ENCODE measurements at places on chromosomes 2 and 18.

DNA sequence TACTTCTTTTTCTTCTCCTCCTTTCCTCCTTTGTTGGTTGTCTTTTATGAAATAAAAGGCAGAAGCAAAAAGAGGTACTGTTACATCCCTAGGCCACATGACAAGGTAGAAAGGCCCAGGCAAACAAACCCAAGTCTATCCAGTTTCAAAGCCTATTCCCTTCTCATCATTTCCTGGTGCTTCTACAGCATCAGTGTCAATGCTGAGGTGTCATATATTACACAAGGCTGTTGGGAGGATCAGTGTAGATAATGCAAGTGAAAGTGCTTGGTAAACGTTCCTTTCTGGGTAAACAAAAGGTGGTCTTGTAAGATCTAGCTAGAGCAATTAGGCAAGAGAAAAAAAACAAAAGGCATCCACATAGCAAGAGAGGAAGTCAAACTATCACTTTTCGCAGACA lies 64.9 kb downstream of the EVA1A start:
- DNase-seq, result no peak

DNA sequence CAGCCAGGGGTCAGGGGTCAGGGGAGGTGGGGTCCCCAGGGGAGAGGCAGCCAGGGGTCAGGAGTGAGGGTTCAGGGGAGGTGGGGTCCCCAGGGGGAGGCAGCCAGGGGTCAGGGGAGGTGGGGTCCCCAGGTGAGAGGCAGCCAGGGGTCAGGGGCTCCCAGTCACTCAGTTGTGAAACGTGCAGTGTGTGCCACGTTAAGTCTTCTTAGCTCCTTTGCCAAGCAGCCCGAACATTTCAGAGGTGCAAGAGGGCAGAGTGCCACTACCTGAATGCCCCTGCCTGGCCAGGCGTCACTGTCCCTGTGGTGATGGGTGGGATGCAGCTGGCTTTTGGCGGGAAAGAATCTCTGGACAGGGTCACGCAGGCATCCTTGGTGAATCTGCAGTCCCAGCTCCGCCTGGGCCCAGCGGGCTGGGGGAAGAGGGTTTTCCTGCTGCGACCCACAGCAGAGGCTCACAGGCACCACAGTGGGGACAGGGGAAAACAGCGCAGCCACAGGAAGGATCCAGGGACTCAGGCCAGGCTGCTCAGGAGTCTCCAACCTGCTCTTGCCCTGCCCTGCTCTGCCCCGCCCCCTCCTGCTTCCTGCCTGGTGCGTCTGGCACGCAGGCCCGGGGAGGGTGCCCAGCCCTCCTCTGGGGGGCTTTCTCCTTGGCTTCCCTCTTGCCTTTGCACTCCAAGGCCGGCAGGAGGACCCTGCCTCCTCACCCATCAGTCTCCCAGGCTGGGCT lies 188.3 kb downstream of the TWIST2 start:
- DNase-seq, result no peak

GRCh38 chr18:10524507-10525370 lies 1.1 kb upstream of the NAPG start:
- no peak for DNase-seq

GRCh38 chr18:36856815-36857214 lies 27.9 kb downstream of the KIAA1328 start:
- DNase-seq, result no peak

DNA sequence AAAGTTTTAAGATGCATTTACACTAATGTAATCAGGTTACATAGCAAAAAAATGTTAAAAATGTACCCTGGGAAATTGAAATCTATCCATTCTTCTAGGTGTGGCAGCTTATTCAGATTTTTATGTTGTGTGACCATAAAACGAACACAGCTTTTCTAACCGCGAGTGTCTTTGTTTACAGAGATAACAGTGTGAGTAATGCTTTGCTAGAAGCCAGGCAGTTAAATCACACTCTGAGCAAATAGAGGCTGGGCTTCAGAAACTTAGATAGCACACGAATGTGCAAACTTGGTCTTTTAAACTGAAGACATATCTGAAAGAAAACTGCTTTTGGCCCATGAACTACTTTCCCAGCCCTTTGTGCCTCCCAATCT lies 116.1 kb downstream of the SPTBN1 start:
- peak; percentile 40 for DNase-seq

GRCh38 chr18:24386681-24387080 lies 10.9 kb downstream of the OSBPL1A start:
- no peak for DNase-seq

GRCh38 chr18:48631851-48632250 lies 93.0 kb downstream of the CTIF start:
- DNase-seq, result no peak

DNA sequence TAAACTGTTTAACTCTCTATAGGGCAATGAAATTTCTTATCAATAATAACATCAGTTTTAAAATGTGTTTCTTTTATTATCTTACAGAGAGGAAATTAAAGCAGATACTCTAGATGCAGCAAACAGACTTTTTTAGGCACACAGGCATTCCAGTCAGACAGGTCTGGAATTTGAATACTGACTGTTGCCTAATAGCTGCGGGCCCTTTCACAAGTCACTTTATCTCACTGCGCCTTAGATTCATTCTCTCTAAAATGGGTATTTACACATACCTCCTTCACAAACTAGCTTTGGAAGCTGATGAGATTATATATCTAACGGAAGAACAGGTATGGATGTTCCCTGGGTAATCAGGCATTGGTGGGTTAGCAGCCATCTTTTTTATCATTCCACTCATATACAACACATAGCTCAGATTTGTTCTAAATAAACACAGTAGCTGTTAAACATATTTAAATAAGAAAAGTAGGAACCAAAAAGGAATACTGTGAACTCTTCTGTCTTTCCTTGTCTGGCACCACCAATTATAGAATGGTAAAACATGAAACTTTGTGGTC lies 104.2 kb downstream of the LRP2 start:
- DNase-seq, result no peak

DNA sequence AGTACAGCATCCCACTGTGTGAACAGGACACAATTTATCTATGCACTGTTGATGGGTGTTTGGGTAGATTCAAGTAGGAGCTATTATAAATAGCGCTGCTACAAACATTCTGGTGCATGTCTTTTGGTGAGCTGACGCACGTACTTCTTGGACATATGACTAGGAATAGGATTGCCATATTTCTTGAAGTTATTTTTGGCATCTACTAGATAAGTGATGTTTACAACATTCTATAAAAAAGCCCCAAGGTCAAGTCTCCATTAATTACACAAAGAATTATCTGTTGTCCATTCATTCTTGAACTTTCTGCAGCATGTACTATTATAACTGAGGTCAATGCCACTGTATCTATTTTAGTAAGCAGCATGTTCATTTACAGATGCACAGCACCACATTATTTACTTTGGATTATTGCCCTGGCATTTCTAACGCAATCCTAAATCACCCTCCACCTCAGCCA lies 225.5 kb upstream of the TMEM200C start:
- DNase-seq, result no peak

- no peak for DNase-seq
These were observed 60.4 kb upstream of the GAREM1 start for GRCh38 chr18:32530947-32531651.

- no peak for DNase-seq
These were observed 61.8 kb downstream of the COX7A2L start for GRCh38 chr2:42298996-42299754.

DNA sequence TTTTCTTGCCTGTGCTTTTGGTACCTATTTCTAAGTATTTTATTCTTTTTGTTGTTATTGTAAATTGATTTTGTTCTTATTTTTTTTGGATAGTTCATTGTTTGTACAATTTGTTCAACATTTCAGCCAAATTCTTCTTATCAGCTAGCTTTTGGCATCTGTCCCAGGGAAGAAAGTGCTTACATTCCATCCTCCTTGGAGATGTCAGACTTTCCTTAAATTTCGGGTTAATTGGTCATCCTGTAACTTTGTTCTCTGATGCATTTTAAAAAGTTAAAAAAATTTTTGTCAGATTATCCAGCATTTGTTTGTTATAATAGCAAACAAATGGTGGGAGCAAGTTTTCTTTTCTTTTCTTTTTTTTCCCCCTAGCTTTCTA lies 60.3 kb downstream of the PTH2R start:
- DNase-seq, result no peak

DNA sequence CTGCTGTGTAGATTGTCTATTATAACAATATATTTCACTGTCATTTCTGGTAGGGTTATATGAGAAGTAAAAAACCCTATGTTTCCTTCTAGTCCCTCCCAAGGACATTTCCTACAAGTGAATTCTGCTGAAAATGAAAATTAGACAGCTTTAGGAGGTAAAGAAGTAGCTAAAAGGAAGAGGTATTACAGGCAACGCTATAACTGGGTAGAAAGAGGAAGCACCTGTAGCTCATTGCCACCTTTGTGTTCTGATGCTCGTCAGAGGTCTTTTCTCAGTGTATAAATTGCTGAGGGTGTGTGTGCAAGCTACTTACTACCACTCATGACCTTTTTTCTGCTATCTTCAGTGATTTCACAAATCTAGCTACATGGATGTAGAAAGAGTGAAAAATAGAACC lies 1.4 kb downstream of the DNAJC10 start:
- peak; percentile 16 for DNase-seq

DNA sequence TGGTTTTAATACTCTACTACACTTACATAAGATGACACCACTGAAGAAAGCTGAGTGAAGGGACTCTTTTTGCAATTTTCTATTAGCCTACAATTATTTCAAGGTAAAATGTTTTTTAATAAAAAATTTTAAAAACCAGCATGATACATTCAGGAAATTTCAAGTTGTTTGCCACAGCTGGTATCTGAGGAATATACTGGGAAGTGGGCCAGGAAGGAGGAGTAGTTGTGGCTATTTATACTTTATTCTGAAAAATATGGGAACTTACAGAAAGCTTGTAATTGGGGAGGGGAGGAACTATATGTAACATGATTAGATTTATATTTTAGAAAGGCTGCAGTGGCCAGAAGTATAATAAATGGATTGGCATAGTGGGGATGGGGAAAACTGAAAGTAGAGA lies 40.8 kb downstream of the WDR35 start:
- no peak for DNase-seq

DNA sequence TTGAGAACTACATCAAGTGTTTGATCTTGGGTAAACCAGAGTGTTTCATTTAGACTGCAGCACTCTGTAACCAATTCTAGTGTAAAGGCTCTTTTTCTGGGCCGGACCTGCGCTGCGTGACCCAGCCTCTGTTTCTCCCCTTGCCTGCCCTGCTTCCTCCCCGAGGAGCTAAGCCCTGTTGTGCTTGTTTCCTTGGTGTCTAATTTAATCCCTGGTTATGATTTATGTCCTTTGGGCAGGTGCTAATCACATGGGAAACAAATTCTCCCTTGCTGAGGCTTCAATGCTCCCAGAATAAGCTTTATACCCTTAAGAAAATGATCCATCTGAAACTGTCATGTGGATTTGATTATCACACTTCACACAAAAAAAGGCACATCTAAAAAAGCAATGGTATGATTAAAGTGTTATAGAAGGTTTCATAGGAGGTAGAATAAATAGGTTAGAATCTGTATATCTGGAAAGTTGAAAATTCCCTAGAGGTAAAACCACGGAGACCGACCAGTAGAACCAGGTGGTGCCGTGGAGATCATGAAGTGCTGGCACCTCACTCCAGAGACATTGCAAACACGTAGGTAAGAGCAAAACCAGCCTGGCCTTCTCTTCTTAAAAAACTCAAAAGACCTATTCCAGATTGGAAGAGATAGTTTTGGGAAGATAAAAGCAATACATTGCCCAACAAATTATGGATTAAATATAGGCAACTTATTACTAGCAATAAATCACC lies 31.0 kb upstream of the SLC9A2 start:
- DNase-seq, result no peak

- DNase-seq, result no peak
These were observed 44.1 kb upstream of the ACKR3 start for GRCh38 chr2:236525411-236525997.

DNA sequence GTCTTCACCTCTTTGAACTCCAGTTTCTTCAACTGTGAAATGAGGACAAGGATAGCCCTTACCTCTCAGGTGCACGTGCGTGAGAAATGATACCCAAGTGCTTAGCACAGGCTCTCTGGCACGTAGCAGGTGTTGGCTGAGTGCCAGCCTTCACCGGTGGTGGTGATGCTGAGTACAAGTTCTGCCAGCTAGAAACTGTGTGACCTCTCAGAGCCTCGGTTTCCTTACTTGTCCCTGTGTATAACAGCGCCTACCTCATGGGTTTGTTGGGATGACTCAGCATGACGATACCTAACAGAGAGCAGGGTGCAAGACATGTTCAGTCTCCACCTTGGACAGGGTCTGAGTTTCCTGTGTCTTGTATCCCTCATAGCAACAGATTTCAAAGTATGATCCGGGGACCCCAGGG lies 205.1 kb downstream of the TNS1 start:
- no peak for DNase-seq

GRCh38 chr2:102334486-102334885 lies 21.1 kb upstream of the IL18R1 start:
- no peak for DNase-seq

- DNase-seq, result no peak
These were observed 137.5 kb upstream of the BARD1 start for GRCh38 chr2:214946949-214947348.

DNA sequence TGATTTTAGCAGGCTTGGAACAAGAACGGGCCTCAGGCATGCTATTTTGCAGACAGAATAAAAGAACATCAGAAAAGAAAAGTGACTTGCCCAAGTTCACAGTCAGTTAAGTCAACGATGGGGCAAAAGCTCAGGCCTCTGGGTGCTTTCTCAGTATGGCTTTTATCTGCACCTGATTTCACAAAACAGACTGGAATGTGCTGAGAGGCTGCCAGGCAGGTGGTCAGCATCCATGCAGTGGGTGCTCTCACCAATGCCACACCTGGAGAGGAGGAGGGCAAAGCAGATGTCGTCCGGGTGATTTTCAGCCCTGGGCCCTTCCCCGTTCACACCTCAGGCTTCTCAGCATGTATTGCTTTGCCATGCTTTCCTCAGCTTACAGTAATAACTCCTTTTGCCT lies 854.6 kb downstream of the RNF144A start:
- no peak for DNase-seq

DNA sequence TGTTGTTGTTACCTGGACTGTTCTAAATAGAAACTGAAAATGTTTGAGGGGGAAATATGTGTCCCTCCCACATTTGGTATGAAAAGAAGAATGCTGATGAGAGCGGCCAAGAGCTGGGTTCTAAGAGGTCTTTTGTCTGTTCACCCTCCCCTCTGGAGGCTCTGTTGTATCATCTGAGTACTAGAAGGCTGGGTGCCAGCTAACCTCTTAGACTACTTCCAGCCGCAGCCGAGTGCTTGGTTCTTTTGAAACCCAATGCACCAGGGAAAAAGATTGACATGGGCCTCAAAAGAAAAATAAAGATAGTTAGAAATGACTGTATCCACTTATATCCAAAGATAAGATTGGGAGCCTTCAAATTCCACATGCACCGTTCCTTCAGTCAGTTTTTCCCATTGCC lies 255.9 kb downstream of the TXNL1 start:
- DNase-seq, result no peak

DNA sequence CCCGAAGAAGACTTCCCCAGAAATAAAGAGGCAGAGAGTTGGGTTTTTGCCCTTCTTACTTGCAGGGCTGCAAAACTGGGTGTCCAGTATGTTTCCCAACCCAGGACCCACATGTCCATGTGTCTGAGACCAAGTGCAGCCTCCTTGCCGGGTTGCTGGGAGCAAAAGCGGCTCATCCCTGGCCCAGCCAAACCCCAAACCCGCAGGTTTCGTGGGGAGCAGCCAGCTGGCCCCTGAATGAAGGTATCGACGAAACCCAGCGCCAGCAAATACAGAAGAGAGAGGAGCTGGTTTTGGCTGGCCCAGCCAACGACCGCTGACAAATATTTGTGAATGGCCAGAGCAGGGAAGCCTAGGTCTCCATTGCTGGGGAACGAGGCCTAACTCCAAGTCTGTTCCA lies 197.1 kb downstream of the SMAD7 start:
- no peak for DNase-seq

Measured in CD4-positive, alpha-beta T cell treated with Interferon gamma for 1 hour (primary cell).